ENCODE measurements at places on chromosomes 4 and X.

- DNase-seq, result no peak
Observed at GRCh38 chrX:115226929-115227328, 7.0 kb downstream of the LRCH2 start.

DNA sequence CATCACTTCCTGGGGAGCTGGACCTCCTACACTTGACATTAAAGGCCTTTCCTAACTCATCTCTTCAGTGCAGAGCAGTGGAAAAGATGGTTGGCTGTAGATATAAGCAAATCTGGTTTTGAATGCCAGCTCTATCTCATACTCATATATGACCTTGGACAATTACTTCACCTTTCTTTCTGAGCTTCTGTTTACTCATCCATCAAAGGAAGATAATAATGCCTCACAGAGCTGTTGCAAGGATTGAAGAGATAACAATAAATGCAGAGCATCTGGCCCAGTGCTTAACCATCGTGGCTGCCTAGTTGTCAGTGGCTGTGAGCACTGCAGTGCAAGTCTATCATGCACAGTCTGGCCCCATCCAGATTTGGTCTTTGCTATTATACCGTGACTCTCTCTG lies 148.1 kb upstream of the EOLA2 start:
- DNase-seq, result no peak

GRCh38 chr4:88177983-88178625 lies 19.7 kb upstream of the ABCG2 start:
- no peak for DNase-seq

- no peak for DNase-seq
Observed at GRCh38 chr4:38334791-38335190, 329.2 kb upstream of the KLF3 start.

- no peak for DNase-seq
Observed at GRCh38 chr4:67575232-67576058, 16.9 kb downstream of the STAP1 start.

- DNase-seq, result no peak
Observed at GRCh38 chrX:12002876-12003275, 135.4 kb upstream of the FRMPD4 start.

DNA sequence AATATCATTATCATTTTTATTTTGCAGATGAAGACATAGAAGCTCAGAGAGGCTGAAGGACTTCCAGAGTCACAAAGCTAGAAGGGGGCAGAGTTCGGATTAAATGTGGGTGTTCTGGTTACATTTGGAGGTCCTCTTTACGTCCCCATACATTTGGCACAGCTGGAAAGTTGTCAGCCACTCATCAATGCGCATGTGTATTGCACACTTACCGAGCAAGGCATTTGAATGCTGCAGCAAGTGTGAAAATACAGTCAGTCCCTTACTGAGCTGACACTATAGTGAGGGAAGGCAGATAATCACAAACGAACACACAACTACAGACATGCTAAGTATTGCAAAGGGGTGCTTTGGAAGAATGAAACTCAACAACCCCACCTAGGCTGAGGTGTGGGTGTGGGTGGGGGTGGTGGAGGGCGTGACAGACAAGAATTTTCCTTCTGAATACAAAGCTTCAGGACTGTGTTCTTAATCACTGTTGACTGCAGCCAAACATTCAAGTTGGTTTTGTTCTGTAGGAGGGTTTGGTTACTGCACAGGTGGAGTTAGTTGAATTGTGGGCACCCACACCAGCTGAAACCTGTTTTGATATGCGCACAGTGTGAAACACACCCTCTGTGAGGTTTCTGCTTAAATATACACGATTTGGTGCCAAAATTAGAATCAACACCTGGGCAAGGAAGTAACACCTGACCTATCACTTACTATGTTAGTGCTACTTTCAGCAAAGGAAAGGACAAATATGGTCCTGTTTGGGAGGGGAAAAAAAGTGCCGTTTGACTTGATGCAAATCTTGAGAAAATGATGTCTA lies 72.4 kb downstream of the COQ2 start:
- DNase-seq, result no peak

GRCh38 chr4:164807611-164808010 lies 53.7 kb downstream of the SMIM31 start:
- no peak for DNase-seq
